Glomerular endothelial cell (primary cell): ENCODE measurements at places on chromosomes 1 and 21. TPM values are rescaled to one million over a fixed set of nuclear protein-coding genes. Genes with fewer than 3 reads are reported as not detected.

Gene FCRL4
- not detected in 2 replicates for total RNA-seq

Gene DCDC2B
- total RNA-seq = not detected in 2 replicates

Gene RORC
- total RNA-seq = not detected in 2 replicates

Gene SPRR1A
- not detected in 2 replicates for total RNA-seq

Gene KCNK1
- 0.70 and 1.7 TPM in 2 replicates for total RNA-seq

Gene ALX3
- total RNA-seq = not detected in 2 replicates

Gene C4BPA
- total RNA-seq = not detected in 2 replicates

Gene MGST3
- total RNA-seq = 227 and 290 TPM in 2 replicates

Gene RXFP4
- not detected in 2 replicates for total RNA-seq

Gene C1orf94
- not detected in 2 replicates for total RNA-seq

Gene EFCAB7
- total RNA-seq = 2.4 and 5.2 TPM in 2 replicates

Gene NASP
- 41.2 and 68.8 TPM in 2 replicates for total RNA-seq

Gene PLA2G2A
- not detected in 2 replicates for total RNA-seq

Gene HCRTR1
- 0.58 and 1.3 TPM in 2 replicates for total RNA-seq

Gene ABCA4
- 1.5 and 7.0 TPM in 2 replicates for total RNA-seq

Gene NR0B2
- total RNA-seq = not detected in 2 replicates

Gene COL16A1
- 2.5 and 5.3 TPM in 2 replicates for total RNA-seq

Gene MCOLN2
- total RNA-seq = not detected in 2 replicates

Gene HTR6
- not detected in 2 replicates for total RNA-seq

Gene SPOCD1
- 48.2 and 70.0 TPM in 2 replicates for total RNA-seq

Gene B3GALT2
- total RNA-seq = 0.78 and 1.1 TPM in 2 replicates

Gene PROX1
- total RNA-seq = 1.3 and 2.5 TPM in 2 replicates

Gene IFNLR1
- total RNA-seq = 0.39 and 0.41 TPM in 2 replicates

Gene OPTC
- not detected in 2 replicates for total RNA-seq

Gene ADORA1
- total RNA-seq = 8.6 TPM in 1 of 2 replicates, not detected in the other

Gene SOX13
- total RNA-seq = 11.2 and 31.1 TPM in 2 replicates

Gene CD84
- total RNA-seq = not detected in 2 replicates

Gene PHACTR4
- 16.6 and 25.9 TPM in 2 replicates for total RNA-seq
